ENCODE measurements at places on chromosomes 16 and 17.

- peak; percentile 34 for DNase-seq
These were observed 67.0 kb downstream of the TUBD1 start for GRCh38 chr17:59825533-59826322.

GRCh38 chr17:49918591-49918990, 50.4 kb upstream of the DLX4 start:
- DNase-seq = no peak

- DNase-seq = no peak
These were observed 104.4 kb upstream of the CLEC3A start for GRCh38 chr16:77917971-77918370.

GRCh38 chr16:11236461-11237254, 19.3 kb downstream of the SOCS1 start:
- no peak for DNase-seq

GRCh38 chr17:75400326-75400939, 5.0 kb downstream of the GRB2 start:
- DNase-seq = no peak

GRCh38 chr16:67186550-67186950, 2.8 kb upstream of the MATCAP1 start:
- no peak for DNase-seq

- no peak for DNase-seq
These were observed 6.4 kb downstream of the DPEP1 start for GRCh38 chr16:89619840-89620239.

- peak; percentile 91 for DNase-seq
These were observed 255.6 kb downstream of the HS3ST3A1 start for GRCh38 chr17:13346081-13346533.

DNA sequence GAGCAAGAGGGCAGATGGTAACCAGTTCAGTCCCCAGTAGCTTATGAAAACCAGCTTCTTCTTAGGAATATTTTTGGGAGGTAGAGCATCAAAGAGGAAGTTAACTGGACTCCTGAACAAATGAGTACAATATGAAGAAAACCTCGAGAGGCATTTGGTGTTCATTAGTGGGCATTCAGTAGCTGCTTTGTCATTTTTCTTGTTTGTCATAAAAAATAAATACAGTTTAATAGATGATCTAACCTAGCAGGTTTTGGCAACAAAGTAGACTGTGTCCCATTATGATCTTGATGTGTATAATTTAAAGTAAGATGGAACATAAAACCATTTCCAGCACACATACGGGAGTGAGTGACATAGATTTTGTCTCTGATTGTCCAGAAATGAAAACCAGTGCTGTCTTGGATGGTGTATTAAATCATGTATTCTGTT, 173.1 kb downstream of the HS3ST3A1 start:
- no peak for DNase-seq

GRCh38 chr17:81340607-81341515, 45.8 kb upstream of the SLC38A10 start:
- no peak for DNase-seq

DNA sequence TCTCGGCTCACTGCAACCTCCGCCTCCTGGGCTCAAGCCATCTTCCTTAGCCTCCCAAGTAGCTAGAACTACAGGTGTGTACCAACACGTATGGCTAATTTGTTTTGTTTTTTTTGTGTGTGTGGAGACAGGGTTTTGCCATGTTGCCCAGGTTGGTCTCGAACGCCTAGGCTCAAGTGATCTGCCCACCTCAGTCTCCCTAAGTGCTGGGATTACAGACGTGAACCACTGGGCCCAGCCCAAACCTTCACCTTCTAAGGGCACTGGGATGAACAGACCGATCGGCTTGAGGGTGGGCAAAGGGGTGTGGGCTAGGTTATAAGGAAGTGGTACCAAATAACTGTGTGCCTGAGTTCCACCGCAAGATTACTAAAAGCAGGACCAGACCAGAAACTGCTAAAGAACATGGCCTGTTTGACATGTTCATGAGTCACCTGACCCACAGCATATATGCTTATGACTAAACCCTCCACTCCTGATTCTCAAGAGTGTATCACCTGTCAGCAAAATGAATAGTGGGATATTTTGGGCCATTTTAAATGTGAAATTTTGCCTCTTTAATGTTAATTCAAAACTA, 8.1 kb downstream of the TMEM97 start:
- no peak for DNase-seq

- DNase-seq = no peak
These were observed 9.1 kb downstream of the CRHR1 start for GRCh38 chr17:45792995-45793755.

DNA sequence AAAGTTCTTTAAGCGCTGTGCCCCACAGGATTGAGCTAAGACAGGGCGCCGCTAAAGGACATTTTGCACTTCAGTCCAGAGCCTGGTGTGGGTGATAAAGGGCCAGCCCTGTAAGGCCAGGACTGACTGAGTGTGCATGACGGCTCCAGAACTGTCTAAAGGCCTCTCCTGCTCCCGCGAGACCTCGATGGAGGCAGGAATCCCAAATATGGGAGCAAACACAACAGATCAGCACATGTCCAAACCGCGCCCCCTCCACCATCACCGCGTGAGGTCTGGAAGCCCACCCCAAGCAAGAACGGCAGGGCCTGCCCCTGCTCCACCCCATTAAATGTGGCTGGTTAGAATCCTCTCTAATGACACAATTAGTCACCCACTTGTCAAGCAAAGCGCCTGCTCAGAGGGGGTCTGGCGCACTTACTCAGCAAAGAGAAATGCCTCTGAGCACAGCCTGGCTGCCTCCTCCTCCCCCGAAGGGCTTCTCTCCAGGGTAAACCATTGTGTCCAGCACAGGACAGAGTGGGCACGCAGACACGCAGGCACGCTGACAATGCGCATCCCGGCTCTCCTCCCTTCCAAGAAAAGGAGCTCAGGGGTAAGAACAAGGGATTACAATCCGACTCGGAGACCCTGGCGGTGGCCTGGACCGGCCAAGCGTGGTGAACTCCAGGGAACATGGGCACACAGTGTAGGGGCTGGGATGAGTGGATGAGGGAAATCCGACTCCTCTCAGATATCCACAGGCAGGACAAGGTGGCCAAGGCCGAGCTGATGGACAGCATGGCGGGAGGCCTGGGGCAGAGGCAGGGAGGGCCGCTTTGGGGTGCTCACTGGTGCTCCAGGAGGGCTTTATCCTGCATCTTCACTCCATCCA, 1.5 kb downstream of the MXRA7 start:
- DNase-seq = no peak

DNA sequence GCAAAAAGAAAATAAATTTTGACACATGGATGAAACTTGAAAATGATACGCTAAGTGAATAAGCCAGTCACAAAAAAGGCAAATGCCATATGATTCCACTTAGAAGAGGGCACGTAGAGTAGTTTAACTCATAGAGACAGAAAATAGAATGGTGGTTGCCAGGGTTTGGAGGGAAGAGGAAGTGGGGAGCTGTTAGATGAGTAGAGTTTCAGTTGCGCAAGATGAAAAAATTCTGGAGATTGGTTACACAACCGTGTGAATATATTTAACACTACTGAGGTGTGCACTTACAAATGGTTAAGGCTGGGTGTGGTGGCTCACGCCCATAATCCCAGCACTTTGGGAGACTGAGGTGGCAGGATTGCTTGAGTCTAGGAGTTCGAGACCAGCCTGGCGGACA, 93.4 kb upstream of the TMEM132E start:
- peak; percentile 18 for DNase-seq

- DNase-seq = no peak
These were observed 21.4 kb downstream of the PIEZO1 start for GRCh38 chr16:88763502-88764053.

DNA sequence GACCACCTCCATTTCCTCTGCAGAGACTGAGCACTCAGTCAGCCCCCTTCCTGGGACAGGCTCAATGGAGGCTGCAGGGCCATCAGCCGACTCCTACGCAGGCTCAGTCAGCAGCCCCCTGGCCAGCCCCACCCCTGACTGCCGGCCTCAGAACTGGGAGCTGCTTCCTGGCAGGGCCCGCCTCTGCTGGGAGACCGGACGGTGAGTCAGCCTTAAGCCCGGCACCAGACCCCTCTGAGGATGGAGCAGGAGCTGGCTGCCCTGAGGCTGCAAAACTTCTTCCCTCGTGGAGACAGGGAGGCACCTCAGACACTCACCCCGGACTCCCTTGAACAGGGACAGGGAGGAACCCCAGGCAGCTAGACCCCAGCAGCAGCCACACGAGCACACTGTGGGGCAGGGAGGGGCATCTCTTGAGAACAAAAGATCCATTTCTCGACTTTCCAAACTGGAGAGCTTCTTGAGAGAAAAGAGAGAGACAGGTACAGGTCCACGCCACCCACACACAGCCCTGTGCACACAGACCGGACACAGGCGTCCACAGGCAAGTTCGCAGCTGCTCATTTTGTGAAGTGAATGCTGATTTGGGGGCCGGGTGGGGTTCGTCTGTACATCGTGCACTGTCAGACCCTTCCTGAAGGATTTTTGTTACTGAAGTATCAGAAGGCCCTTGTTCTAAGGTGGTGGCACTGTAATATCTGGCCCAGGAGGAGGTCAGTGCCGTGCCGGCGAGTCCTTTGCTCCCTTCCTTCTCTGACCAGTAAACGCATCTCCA, 1.3 kb upstream of the TUBB3 start:
- DNase-seq = peak; percentile 86

DNA sequence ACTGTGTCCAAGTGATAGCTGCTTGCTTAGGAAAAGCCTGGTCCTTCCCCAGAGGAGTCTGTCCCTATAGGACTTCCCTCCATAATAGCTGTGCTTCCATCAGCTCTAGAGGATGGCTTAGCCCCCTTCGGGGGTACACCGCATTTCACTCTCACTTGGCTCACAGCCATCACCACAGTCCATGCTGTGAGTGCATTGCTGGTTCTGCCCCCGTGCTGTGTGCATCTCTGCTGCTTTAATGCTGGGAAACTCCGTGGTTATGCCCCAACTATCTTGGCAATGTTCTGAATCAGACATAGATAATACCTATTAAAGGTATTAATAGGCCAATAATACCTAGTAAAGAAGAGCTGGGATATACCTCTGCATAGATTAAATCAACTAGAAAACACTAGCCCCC, 58.3 kb downstream of the SIAH1 start:
- no peak for DNase-seq

GRCh38 chr17:17035920-17036523, 6.2 kb upstream of the MPRIP start:
- no peak for DNase-seq

DNA sequence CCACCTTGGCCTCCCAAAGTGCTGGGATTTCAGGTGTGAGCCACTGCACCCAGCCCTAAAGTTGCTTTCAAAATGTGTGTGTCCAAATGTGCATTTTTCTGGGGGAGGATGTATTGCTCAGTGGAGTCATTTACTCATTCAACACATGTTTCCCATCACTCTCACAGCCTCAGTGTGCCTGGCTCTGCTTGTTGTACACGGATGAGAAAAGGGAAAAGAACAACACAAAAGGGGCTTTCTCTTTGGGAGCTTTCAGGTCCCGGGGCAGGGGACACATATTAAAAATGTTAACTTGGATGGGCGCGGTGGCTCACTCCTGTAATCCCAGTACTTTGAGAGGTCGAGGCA, 1.7 kb upstream of the PPL start:
- no peak for DNase-seq

DNA sequence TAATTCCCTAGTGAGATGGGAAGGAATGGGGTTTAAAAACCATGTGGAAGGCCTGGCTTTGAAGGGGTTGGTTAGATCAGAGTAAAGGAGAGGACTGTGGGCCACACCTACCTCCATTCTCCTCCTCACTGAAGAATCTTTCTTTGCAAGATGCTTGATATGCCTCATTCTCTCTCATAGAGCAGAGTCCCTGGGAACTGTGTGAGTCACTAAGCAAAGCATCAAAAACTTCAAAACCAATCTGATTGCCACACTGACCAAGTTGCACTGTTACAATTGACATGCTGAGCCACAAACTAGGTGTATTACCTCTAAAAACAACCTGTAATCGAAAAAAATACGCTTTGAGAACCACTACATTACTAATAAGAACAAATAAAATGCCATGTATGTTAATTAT, 2.0 kb downstream of the TUBD1 start:
- DNase-seq = peak; percentile 4

- no peak for DNase-seq
These were observed 8.7 kb upstream of the SLC25A39 start for GRCh38 chr17:44333371-44333770.

- DNase-seq = peak; percentile 89
These were observed 26.2 kb upstream of the PIK3R5 start for GRCh38 chr17:8991514-8992285.

- peak; percentile 67 for DNase-seq
These were observed 17.5 kb downstream of the ALOX15B start for GRCh38 chr17:8056232-8056975.

- DNase-seq = no peak
These were observed 4.4 kb downstream of the GRIN2C start for GRCh38 chr17:74855323-74855722.

DNA sequence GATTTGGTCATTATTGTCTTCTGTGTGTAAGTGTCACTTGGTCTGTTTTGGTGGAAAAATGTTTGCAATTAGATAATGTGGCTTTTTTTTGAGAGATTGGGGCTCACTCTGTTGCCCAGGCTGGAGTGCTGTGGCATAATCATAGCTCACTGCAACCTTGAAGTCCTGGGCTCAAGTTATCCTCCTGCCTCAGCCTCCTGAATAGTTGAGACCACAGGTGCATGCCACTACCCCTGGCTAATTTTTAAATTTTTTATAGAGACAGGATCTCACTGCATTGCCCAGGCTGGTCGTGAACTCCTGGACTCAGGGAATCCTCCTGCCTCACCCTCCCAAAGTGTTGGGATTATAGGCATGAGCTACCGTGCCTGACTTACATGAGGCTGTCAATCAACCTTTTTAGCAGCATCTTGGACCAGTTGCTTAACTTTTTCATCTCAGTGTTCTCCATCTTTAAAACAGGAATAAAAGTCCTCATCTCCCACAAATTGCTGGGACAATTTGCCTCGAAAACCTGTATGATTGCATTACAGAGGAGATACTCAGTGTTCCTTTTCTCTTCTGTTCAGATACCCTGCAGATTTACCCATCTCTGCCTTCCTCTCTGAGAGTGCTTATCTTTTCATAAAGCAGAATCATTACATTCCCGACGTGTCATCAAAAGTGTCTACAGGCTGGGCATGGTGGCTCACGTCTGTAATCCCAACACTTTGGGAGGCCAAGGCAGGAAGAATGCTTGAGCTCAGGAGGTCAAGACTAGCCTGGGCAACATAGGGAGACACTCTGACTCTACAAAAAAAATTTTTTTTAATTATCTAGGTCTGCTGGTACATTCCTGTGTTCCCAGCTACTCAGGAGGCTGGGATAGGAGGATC, 19.1 kb downstream of the ACSF2 start:
- no peak for DNase-seq

DNA sequence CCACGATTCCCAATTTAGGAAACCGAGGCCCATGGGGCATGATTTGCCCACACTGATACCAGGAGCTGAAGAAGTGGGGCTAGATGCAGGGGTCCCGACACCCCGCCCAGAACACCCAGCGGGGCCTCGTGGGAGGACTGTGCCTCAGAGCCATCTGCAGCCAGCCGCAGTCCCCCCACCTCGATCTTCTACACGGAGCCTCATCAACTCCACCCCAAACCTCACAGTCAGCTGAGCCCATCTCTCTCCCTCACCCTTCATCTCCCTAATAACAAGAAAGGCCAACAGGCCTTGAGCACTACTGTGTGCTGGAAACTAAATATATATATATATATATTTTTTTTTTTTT, 4.2 kb downstream of the ITGAE start:
- no peak for DNase-seq

GRCh38 chr17:51601622-51602261, 341.4 kb downstream of the UTP18 start:
- peak; percentile 79 for DNase-seq

Measured in OCI-M1 (cell line).